Metanephros (tissue), 2 donors: ENCODE measurements at places on chromosomes 7 and 10. TPM values are rescaled to one million over a fixed set of nuclear protein-coding genes. Genes with fewer than 3 reads are reported as not detected.

OPN4 gene
- total RNA-seq = not detected

GRB10 gene
- 57.0 TPM for total RNA-seq

GSTO2 gene
- 13.5 TPM for total RNA-seq

ZNF804B gene
- 0.23 TPM for total RNA-seq

LIPK gene
- not detected for total RNA-seq
